Fibroblast of skin of left quadriceps (primary cell): ENCODE measurements at places on chromosomes 5 and 9.

- no peak for DNase-seq
Measured at GRCh38 chr5:103120607-103121200, 603 bp downstream of the PPIP5K2 start.

DNA sequence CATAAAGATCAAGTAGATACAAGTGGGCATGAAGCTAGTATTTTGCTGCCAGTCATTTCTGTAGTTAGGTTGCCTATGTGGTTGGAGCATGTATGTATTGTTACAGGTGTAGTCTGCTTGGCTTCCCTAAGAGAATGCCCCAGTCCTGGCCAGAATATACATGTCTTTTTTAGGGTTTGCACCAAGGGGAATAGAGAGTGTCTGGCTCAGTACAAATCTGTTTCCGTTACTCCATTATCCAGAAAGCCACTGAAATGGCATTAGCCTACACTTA lies 23.2 kb downstream of the TGFBR1 start:
- no peak for DNase-seq

GRCh38 chr9:36189976-36190375 lies 745 bp upstream of the CLTA start:
- no peak for DNase-seq

DNA sequence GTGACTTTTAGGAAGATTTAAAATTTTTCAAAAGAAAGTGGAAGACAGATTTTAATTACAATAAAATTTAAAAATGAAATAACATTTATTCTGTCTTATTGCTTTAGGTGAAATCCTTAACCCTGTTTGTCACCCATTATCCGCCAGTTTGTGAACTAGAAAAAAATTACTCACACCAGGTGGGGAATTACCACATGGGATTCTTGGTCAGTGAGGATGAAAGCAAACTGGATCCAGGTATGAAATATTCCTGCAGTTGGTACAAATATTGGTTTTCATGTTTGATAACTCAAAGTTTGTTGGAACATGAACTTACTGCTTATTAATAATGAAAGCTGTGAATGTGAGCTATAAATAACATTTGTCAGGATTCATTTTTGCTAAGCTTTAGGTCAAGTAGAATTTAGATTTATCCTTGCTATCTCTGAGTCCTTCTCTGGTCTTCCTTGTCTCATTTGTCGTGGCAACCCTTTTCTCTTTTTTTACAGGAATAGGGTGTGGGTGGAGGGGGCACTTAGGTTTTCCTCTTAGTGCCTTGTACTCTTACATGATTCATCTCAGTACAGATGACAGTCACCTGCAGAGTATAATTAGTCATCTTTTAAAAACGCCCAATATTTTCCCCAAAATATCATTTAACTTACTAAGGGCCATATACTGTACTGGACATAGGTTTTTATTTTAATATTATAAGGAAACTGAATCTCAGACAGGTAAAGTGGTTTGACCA lies 95.3 kb upstream of the RASGRF2 start:
- DNase-seq, result no peak

DNA sequence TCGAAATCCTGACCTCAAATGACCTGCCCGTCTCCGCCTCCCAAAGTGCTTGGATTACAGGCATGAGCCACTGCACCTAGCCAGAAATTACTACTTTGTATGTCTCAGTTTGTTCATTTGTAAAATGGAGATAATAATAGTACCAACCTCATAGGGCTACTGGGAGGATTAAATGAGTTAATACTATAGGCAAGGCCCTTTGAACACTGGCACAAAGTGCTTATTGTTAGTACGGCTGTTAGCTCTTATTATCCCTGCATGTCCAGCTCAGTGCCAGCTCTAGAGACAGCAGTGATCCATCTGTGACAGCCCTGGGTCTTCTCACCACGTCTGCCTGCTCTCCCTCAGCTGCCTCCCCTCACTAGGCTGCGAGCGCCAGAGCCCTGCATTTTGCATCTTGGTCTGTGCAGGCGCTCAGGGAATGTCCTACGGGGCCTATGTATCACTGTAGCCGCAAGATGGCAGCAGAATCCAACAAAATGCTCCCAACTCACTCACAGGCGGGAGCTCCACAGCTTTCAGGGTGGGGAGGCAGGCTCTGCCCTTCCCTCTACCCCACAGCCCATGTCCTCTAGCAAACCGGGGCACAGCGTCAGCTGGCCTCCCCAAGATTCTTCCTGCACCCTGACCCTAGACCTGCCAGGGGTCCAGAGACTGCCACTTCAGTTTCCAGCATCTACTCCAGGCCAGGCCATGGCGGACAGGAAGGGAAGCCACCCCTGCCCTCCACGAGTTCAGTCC lies 17.7 kb upstream of the AKNA start:
- peak; percentile 62 for DNase-seq

DNA sequence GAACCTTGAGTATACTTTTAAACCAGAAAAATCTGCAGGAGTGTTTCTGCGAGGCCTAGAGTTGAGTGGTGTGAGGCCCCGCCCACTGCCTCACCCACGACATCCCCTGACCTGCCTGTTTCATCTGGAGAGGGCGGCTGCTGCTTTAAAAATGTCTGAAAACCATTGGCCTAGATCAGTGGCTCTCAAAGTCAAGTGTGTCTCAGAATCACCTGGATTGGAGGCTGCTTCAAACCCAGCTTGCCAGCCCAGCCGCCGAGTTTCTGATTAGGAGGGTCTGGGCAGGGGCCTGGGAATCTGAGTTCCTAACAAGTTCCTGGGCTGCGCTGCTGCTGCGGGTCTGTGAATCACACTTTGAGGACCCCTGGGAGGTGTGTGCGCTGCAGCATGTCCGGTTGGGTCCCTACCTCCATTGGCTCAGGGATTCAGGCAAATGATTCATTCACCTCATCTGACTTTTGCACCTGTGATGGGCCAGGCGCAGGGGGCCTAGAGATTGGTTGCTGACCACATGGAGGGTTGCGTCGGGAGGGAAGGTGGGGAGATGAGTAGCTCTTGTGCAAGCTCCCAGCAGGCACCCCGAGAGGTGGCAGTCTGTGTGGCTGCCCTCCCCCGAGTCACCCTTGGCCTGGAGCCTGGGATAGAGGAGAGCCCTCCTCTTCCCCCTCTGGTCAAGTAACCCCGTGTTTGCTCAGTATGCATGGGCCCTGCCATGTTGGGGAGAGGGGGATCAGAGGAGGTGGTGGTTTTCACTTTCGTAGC lies 27.6 kb upstream of the HMCN2 start:
- no peak for DNase-seq

- no peak for DNase-seq
Measured at GRCh38 chr9:106878081-106878837, 15.3 kb downstream of the ZNF462 start.

- no peak for DNase-seq
Measured at GRCh38 chr9:85716031-85716877, 25.5 kb downstream of the AGTPBP1 start.

- DNase-seq, result no peak
Measured at GRCh38 chr9:27472195-27472594, 51.9 kb upstream of the IFNK start.

- no peak for DNase-seq
Measured at GRCh38 chr9:116546711-116547581, 140.2 kb upstream of the TRIM32 start.

DNA sequence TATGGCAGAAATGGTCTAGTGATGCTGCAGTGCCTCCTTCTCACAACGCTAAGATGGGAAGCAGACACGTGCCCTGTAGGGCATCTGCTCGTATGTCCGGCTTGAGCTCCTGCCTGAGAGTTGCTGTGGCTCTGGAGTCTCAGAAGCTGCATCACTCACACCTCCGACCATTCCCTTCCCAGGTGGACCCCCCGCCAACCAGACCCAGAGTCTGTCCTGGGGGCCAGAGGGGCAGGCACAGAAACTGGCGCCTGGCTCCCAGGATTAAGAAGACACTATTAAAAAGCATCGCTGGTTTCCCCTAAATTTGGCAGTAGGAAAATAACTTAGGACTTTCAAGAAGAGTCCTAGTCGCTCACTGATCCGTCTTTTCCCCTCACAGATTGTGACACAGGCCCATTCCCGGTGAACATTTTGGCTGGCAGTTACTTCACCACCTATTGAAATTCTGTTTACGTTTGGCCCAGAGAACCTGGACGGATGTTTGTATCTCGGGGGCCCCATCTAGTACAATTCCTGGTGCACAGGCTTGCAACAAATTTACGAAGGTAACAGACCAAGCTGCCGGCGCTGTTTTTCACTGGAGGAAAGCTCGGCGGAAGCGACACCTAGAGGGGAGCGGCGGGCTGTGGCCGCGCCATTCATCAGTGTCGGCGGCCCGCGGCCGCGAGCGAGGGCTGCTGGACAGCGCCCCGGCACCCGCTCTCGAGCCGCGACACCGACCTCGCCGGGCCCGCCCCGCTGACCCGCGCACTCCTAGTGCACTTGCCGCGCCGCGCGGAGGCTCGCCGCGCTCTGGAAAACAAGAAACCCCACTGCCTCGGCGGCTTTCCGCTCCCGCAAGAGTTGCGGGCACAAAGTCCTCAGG lies 1.6 kb downstream of the FSTL4 start:
- DNase-seq, result no peak

DNA sequence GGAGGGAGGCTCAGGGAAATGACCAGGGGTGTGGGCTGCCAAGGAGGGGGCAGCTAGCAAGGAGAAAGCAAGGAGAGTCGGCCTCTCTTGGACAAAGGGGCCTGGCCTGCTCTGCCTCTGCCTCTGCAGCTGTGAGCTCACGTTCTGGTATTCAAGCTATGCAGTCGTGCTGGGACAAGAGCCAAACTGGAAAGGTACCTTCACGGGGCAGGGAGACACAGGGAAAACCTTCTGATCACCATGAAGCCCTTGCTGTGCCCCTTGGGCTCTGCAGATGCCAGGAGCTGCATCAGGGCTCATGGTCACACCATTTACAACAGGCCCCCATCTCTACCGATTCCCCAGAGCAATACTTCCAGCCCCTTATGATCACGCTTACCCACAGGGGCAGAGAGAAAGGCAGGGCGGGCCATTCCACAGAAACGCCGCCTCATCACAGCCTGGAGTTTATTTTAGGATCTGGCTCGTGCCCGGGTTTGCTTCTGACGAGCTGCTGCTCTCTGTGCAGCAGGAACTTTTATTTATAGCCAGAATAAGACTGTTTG lies 63.2 kb downstream of the PRRT1B start:
- DNase-seq, result peak; percentile 85

GRCh38 chr9:6055666-6056065 lies 40.2 kb upstream of the RANBP6 start:
- no peak for DNase-seq

- DNase-seq, result no peak
Measured at GRCh38 chr9:95815133-95815532, 60.4 kb upstream of the ERCC6L2 start.

DNA sequence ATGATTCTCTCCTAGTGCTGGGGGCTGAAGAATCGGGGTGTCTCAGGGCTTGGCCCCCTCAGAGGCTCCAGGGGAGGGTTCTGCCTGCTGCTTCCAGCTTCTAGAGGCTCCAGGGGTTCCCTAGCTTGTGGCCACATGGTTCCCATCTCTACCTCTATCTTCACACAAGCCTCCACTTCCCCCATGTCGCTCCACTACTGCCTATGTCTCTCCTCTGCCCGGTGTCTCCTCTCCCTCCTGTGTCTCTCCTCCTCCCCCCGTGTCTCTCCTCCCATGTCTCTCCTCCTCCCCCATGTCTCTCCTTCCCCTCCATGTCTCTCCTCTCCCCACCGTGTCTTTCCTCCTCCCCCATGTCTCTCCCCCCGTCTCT lies 12.2 kb upstream of the RNU6ATAC start:
- no peak for DNase-seq
